ENCODE measurements at places on chromosomes 4 and X.

- no peak for DNase-seq
Measured at GRCh38 chrX:150935467-150935866, 37.0 kb upstream of the CD99L2 start.

- no peak for DNase-seq
Measured at GRCh38 chr4:145824463-145824862, 114.2 kb downstream of the ZNF827 start.

- DNase-seq: no peak
Measured at GRCh38 chr4:87881115-87881514, 48.3 kb downstream of the MEPE start.

DNA sequence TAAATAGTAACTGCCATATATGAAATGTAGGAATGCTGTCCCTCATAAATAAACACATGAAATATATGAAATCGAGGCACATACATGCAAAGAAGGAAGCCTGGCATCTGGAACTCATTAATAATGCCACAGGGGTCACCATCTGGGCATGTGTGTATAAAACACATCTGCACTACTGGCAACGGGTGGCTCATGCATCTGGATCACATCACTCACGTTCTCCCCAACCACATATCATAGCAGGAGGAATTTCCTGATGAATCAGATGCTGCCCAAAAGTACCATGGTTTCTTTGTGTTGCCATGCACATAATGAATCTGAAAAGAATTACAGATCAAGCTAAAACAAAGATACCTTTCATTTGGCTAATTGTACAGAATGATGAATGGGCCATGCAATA is 28.6 kb downstream of the RNF175 start:
- DNase-seq: no peak

- DNase-seq: no peak
Measured at GRCh38 chr4:96356591-96357370, 516.9 kb downstream of the PDHA2 start.

DNA sequence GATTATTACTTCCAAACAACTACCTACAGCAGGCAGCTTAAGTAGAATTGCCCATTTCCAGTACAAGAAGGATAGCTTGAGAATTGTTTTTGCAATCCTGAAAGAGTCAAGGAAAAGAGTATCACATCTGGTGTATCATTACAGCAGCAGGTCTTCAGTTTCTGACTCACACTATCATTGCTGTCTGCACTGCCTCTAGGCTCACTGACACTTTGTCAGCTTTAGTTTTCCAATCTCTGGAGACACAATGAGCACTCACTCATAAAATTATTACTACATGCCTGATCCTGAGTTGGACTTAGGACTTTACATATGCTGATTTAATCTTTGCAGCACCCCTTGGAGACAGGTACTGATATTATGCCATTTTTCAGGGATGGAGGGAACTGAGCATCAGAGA is 244.6 kb upstream of the BOD1L1 start:
- no peak for DNase-seq

DNA sequence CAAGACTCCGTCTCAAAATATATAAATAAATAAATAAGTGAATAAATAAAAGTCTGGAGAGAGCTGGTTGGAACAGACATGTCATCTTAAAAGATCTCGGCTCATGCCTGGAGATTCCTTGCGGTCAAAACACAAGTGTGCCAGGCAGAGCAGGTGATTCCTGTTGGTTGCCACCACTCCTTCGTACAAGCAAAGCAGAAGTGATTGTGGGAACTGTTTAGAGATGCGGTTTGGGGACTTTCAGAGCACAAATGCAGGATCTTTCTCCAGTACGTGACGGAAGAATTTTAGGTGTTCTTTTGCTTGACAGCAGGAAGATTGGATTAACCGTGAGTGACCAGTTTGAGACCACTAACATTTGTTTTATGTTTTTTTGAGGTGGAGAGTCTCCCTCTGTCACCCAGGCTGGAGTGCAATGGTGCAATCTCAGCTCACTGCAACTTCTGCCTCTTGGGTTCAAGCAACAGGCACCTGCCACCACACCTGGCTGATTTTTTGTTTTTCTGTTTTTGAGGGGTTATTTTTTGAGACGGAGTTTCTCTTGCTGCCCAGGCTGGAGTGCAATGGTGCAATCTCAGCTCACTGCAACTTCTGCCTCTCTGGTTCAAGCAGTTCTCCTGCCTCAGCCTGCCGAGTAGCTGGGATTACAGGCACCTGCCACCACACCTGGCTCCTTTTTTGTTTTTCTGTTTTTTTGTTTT is 2.8 kb upstream of the CRLF2 start:
- no peak for DNase-seq

GRCh38 chr4:165844161-165844560 is 28.9 kb upstream of the TLL1 start:
- DNase-seq: no peak

DNA sequence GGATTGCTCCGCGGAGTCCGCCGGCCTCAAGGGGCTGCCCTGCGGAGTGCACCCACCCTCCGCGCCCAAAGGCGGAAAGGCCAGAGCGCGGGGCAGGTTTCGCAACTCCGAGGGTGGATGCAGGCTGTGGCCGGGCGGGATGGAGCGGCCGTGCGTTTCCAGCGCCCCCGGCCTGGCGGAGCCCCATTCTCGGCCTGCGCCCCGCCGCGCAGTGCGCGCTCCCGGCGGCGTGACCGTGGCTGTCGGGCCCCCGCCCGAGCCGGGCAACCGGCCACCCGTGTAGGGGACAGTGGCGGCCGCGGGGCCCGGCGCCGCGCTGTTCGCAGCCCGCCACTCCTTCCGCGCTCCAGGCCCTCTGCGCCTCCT is 331 bp downstream of the SETD7 start:
- peak; percentile 57 for DNase-seq

GRCh38 chrX:115582616-115583495 is 21.9 kb downstream of the PLS3 start:
- DNase-seq: no peak

DNA sequence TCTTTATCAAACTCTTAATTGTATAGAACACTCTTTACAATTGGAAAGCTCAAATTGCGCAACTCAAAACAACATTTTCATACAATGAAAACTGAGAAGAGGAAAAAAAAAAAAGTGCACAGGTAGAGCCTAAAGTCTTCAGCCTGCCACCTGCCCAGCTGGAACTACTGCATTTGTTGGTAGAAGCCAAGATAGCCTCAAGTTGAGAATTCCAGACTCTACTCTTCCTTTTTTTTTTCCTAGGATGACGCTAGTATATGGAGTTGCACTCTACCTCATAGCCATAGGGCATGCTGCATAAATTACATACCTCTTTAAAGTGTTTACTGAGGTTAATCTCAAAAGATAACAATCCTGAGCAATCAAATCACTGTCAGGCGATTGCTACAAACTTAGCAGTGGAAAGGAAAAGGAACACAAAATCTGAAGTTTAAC is 13.6 kb downstream of the ABCG2 start:
- DNase-seq: no peak

- no peak for DNase-seq
Measured at GRCh38 chr4:138500869-138501268, 258.7 kb upstream of the SLC7A11 start.

DNA sequence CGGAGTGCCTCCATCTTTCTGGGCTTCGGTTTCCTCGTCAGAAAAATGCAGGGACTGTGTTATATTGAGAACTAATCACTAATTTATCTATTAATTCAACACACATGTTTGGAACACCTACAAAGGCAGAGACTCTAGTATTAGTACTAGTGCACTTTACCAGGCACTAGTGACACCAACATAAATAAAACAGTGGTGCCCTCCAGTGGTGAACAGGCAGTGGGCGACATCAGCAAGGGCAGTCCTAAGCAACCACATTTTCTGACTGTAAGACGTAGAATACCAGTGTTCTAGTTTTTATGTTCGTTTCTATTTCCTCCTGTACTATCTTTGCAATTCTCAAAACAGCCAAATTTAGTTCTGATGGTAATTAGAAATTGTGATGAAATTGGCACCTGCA is 69.1 kb upstream of the UCP1 start:
- DNase-seq: peak; percentile 31

- no peak for DNase-seq
Measured at GRCh38 chr4:75653845-75654503, 19.2 kb downstream of the G3BP2 start.

Data from memory B cell (primary cell).